Tibial artery (tissue), 4 donors: ENCODE measurements at places on chromosomes 12 and 14.

- no peak for DNase-seq
Observed at GRCh38 chr12:107458163-107458562, 227.4 kb upstream of the PWP1 start.

- peak; percentile 9 for DNase-seq
Observed at GRCh38 chr12:52205612-52206303, 13.9 kb upstream of the KRT80 start.

DNA sequence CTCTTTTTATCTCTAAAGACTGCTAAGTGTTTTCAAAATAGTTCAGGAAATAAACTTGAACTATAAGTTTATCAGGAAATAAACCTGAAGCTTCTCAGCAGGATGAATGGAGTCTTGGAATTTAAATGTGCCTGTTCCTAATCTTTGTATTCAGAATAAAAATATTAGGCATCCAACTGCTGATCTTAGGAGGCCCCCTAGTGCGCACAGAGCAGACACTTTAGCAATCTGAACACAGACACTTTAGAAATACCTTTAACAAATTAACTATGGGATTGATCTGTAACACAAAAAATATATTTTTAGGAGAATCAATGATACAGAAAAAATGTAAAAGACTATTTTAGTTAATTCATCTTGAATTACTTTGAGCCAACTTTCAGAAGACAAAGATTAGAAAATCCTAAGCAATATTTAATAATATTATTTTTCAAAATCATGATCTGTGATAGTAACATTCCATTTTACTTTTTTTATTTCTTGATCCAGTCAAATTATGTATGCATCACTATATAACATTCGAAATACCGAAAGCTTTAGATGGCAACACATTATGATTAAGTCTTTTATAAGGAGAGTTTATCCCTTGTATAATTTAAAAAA lies 80.9 kb downstream of the SLC41A2 start:
- peak; percentile 52 for DNase-seq

DNA sequence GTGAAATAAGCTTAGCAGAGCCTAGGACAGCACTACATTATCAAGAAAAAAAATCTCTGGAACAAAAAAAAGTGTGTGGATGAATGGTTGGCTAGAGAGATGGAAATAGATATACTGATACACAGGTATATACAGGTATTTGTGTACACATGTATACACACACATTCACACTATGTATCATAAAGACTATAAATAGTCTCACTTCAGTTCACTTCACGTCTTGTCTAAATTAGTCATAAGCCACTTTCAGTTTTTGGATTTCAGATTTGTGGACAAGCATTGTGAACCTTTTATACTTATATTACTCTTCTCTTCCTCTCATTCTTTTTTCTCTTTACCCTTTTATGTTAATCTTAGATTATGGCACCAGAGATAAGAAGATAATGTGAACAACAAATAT lies 41.8 kb upstream of the SLC6A15 start:
- no peak for DNase-seq

GRCh38 chr14:95533822-95534221 lies 1.0 kb upstream of the GLRX5 start:
- DNase-seq, result no peak

DNA sequence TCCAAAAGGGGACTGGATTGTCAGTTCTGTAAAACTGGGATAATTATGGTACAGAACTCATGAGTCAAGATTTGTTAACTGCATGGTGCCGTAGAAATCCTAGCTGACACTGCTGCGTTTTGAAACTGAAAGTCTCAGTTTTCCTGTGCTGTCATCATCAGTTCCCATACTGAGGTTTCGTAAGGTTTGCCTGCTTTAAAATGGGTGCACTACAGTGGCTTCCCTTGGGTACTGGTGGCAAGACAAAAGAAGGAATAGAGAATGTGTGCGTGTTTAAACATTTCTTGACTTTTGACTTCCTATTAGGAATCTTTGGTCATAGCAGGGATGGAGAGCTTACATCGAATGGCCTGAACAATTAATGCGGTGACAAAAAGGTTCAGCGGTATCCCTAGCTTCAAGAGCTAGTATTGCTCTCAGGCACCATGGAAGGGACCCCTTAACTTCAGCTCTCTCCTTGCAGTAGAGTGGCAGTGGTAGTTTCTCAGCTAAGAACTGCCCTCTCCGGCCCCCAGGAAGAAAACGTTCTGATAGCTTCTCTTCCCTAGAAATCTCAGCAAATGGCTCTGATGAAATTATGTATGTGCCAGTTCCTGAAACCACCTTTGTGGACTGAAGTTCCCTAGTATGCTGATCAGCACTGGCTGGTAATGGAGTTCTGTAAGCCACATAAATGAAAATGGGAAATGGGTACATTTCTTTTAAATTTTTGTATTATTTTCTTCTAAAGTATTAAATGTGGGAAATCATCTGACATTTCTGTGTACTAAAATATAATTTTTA lies 28.9 kb downstream of the ANO6 start:
- DNase-seq, result no peak

DNA sequence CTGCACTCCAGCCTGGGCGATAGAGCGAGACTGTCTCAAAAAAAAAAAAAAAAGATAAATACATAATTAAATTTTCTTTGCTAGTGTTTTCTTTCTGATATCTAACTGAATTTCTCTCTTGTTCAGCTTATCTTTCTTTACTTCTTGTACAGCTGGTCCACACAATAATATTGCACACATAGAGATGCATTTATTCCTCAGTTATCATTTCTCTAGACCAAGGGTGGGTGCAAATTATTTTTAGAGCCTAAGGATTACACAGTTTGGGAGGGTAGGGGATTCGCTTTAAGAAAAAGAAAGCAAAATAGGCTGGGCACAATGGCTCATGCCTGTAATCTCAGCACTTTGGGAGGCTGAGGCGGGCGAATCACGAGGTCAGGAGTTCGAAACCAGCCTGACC lies 17.9 kb downstream of the A2ML1 start:
- no peak for DNase-seq

GRCh38 chr14:51472881-51473280 lies 178.8 kb upstream of the FRMD6 start:
- no peak for DNase-seq

GRCh38 chr14:31947680-31948595 lies 129.2 kb upstream of the ARHGAP5 start:
- DNase-seq, result no peak

- no peak for DNase-seq
Observed at GRCh38 chr12:3989218-3989550, 116.0 kb upstream of the PARP11 start.

GRCh38 chr12:132105467-132105866 lies 38.7 kb downstream of the DDX51 start:
- DNase-seq, result no peak

DNA sequence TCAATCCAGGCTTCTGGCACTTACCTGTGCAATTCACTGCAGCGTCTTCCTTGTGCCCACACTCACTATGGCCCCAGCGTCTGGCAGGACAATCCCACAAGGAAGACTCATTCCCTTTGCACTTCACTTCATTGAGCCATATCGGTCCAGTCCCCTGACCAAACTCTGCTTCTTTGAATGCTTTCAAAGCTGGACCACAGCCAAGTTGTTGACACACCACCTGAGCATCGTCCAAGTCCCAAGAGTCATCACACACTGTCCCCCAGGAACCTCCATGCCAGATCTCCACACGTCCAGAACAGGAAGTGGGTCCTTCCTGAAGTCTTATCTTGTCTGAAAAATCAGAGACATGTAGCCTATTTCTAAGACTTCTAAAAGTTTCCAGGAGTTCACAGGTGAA lies 20.2 kb downstream of the CD163 start:
- DNase-seq, result no peak

DNA sequence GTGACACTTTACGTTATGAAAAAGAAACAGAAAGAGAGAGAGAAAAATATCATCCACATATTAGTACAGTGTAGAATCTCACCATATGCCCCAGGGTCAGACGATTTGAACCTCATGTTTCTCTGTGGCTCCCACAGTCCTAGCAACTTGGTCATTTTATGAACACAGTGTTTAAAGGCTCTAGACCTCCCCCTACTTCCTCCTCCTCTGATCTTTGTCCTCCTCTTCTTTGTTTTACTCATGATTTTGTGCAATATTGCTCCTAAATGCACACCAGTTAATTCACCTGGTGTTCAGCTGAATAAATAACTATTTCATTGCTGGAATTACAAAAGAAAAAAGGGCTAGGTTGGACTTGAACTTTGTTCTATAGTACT lies 18.2 kb downstream of the GLT1D1 start:
- no peak for DNase-seq

DNA sequence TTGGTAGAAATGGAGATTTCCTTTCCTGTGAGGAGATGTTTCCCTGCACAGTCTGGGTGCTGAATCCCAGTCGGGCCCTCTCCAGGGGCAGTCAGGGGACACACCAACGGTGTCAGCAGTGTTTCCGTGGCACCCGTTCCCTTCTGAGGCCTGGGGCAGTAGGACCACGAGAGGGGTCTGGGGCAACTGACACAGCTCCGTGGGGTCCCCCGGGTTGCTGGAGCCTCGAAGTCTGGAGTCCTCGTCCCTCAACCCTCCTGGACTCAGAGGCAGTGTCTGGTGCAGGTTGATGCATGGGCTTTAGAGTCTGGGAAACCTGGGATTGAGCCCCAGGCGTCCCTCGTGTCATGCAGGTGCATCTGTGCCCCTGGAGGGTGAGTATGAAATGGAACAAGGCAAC lies 327.3 kb downstream of the ADGRD1 start:
- DNase-seq, result peak; percentile 6

- peak; percentile 92 for DNase-seq
Observed at GRCh38 chr12:52372216-52373154, 5.2 kb upstream of the KRT85 start.
